ENCODE measurements at places on chromosomes 13 and 19. TPM values are rescaled to one million over a fixed set of nuclear protein-coding genes. Genes with fewer than 3 reads are reported as not detected.

GRCh38 chr19:54305141-54305540 is 7.8 kb downstream of the LILRA5 start:
- no peak overlapping the region for H3K27ac ChIP-seq
- no peaks in the 10 kb centered on the region for H3K36me3 ChIP-seq
- no peak for DNase-seq
- H3K4me3 ChIP-seq = no peak overlapping the region
- H3K27me3 ChIP-seq = no peaks in the 10 kb centered on the region

DNA sequence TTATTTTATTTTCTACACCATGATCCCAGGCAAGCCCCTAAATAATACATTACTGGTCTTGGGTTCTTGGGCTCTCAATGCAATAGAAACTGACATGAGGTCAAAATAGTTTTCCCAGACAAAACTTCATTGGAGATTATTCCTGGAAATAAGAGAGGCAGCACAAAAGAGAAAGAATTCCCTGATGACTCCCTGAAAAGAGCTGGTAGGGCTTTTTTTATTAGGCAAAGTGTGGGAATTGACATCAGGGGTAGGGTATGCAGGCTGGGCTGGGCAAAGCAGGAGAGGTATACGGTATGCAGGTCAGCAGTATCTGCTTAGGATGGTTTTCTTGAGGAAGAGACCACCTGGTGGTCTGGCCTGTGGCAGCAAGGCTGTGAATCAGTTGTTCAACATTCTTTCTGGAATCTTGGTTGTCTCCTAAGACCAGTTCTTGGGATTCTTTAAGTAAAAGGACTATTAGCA is 9.3 kb upstream of the IGFL3 start:
- no peaks in the 10 kb centered on the region for H3K36me3 ChIP-seq
- H3K4me3 ChIP-seq = no peak overlapping the region
- DNase-seq = no peak
- peaks cover 27% of the 10 kb centered on the region for H3K4me1 ChIP-seq
- H3K27me3 ChIP-seq = no peaks in the 10 kb centered on the region

Gene ATXN8OS
- total RNA-seq = not detected

DNA sequence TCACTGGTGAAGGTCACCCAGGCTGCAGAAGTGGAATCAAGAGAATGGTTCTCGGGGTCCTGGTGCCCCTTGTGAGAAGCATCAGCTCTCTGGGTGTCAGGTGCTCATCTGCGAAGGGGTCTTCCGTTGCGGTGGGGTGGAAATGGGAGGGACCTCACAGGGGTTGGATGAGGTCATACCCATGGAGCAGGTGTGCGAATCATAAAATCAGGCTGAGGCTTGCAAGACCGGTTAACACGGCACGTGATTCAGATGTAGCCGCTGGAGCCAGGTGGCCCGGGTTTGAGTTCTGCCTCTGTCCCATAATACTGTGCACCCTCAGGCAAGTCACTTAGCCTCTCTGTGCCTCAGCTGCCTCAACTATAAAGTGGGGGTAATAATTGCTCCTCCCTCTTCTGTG is 3.9 kb upstream of the KLK15 start:
- H3K36me3 ChIP-seq = no peaks in the 10 kb centered on the region
- no peak for DNase-seq
- no peak overlapping the region for H3K4me3 ChIP-seq
- H3K27me3 ChIP-seq = peaks cover 6% of the 10 kb centered on the region
- H3K4me1 ChIP-seq = no peaks in the 10 kb centered on the region

DNA sequence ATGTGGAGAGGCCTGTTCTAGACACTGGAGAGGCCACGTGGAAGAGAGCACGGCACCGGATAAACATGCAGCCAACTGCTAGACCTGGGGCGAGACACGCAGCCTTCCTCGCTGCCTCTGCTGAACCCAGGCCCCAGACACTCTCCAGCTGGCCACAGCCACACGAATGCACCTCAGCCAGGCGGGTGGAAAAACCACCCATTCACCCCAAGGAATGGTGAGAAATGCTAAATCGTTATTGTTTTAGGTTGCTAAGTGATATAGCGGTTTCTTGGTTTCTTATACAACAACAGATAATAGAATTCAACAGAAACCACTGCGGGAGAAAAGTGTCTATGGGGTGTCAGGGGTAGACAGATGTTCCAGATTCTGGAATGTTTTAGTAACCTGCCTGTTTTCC is 52.5 kb downstream of the STK24 start:
- H3K27me3 ChIP-seq = no peaks in the 10 kb centered on the region
- H3K4me1 ChIP-seq = peaks cover 7% of the 10 kb centered on the region
- no peak for DNase-seq
- H3K27ac ChIP-seq = no peak overlapping the region
- no peak overlapping the region for H3K4me3 ChIP-seq

Gene ZNF724
- total RNA-seq = 4.3 TPM

Gene APLP1
- 20.4 TPM for total RNA-seq

DNA sequence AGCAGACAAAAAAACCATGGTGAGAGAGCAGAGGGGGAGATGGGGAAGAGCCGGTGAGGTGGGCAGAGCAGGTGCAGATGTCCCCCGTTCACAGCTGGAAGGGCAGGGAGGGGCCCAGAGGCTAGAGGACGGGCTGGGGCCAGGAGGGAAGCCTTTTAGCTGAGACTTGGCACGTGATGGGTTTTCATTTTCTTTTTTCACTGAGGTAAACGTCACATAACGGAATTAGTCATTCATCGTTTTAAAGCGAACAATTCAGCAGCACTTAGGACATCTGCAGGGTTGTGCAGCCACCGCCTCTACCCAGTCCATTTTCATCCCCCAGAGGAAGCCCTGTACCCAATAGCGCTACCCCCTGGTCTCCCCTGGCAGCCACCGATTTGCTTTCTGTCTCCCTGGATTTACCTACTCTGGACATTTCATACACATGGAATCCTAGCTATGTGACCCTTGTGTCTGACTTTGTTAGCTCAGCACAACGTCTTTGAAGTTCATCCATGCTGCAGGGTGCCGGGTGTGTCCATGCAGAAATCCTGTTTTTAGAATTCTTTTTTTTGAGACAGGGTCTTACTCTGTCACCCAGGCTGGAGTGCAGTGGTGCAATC is 16.0 kb upstream of the EMC10 start:
- H3K36me3 ChIP-seq = no peaks in the 10 kb centered on the region
- H3K4me1 ChIP-seq = no peaks in the 10 kb centered on the region
- no peak overlapping the region for H3K27ac ChIP-seq
- peak; percentile 71 for DNase-seq

DNA sequence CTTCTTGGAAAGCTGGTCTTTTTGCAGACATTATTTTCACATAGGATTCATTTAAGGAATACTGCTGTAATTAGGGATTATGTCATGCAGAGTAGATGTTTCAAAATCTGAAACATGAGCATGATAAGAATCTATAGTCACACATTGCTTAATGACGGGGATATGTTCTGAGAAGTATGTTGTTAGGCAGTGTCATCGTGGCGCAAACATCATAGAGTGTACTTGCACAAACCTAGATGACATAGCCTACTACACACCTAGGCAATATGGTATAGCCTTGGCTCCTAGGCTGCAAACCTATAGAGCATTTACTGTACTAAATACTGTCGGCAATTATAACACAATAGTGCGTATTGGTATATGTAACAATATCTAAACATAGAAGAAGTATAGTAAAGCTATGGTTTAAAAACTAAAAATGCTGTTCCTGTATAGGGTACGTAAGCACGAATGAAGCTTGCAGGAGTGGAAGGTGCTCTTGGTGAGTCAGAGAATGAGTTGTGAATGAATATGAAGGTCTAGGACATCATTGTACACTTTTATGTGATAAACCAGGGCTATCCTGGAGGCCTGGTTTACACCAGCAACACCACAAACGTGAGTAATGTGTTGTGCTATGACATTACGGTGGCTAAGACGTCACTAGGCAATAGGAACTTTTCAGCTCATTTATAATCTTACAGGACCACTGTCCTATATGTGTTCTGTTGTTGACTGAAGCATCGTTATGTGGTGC is 283.1 kb downstream of the MTUS2 start:
- H3K27ac ChIP-seq = no peak overlapping the region
- no peak overlapping the region for H3K4me3 ChIP-seq
- H3K36me3 ChIP-seq = no peaks in the 10 kb centered on the region
- H3K27me3 ChIP-seq = no peaks in the 10 kb centered on the region
- no peaks in the 10 kb centered on the region for H3K4me1 ChIP-seq

Measured in GM23248 (cell line).